ENCODE measurements at places on chromosomes 1 and 21. TPM values are rescaled to one million over a fixed set of nuclear protein-coding genes. Genes with fewer than 3 reads are reported as not detected.

- DNase-seq = no peak
These were observed 151.7 kb upstream of the ZNF648 start for GRCh38 chr1:182213163-182213562.

- DNase-seq = no peak
These were observed 784.5 kb downstream of the BRINP3 start for GRCh38 chr1:189693140-189693539.

Gene TTC22
- 52.4 TPM for total RNA-seq

GRCh38 chr1:194298007-194298598, 1111.7 kb upstream of the B3GALT2 start:
- no peak for DNase-seq

GRCh38 chr1:36522021-36522420, 39.3 kb upstream of the CSF3R start:
- no peak for DNase-seq

DNA sequence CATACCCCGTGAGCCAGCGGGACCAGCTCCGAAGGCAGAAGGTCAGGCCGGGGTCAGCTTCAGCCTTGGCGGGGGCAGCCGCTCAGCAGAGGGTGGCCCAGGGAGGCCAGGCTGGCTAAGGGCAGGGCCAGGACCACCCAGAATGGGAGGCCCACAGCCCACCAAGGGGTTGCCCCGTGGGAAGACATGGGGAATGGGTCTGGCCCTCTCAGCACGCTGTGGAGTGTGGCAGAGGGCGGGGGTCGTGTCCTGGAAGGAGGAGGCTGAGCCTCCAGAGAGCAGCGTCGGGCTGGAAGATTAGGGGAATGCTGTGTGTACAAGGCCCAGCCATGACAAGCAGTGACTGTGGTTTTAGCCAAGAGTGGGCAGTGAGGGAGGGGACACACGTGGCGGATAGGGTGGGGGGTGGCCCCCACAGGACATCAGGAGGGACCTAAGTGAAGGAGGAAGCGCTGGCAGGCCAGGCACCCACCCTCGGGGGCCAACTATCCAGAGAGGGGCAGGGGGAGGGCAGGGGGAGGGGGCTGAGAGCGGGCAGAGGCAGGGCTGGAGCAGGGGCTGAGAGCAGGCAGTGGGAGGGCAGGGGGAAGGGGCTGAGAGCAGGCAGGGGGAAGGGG, 43.9 kb upstream of the POFUT2 start:
- no peak for DNase-seq

Gene PNRC2
- 170 TPM for total RNA-seq

DNA sequence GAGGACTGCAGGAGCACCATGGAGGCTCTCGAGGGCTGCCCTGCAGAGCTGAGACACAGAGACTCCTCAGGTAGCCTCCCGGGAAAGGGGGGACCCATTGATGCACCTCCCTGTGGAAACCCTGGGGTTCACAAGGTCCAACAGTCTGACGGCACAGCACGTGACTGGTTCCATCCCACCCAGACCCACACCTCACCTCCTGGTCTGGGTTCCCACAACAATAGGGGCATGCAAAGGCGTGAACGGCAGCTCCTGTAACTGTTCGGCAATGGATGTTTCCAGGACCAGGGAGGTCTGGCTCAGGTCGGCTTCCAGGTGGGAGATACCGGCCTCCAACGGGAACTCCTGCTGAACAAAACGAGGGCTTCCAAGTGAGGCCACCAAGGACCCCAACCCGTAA, 86.8 kb downstream of the NPHP4 start:
- peak; percentile 11 for DNase-seq

DNA sequence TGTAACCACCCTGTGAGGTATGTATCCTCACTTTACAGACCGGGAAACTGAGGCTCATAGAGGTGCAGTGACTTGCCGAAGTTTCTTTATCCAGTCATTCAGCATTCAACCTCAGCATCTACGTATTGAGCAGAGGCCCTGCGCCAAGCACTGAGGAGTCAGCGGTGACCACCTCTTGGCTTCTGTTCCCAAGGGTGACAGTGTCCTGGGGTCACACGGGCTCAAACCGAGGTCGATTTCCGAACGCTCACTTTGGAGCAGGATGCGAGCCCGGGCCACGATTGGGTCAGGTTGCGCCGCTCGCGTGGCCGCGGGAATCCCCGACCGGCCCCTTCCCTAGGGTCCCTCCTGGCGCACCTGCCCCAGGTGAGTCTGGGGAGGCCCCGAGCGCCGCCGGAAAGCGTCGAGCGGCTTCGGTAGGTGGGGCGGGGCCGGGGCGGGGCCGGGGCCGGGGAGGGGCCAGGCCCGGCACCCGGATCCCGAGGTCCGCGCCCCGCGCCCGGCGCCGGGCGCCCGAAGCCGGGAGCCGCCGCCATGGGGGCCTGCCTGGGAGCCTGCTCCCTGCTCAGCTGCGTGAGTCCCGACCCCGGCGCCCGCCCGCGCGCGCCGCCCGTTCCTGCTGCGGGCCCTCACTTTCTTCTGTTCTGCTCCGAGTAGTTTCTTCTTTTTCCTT, at the start of gene SERINC2:
Gene SERINC2 (plus strand): TSS at position 482 of the 673 bp plus-strand sequence. CDS start 53 bp downstream, at position 535.
- DNase-seq = peak; percentile 62

Gene GIPC2
- 26.7 TPM for total RNA-seq

Measured in colonic mucosa (tissue), 4 donors.